GM19239 (cell line): ENCODE measurements at places on chromosomes 13 and 19.

GRCh38 chr13:113448885-113449692 is 4.2 kb downstream of the ADPRHL1 start:
- DNase-seq: no peak

GRCh38 chr13:113851480-113851803 is 12.4 kb downstream of the GAS6 start:
- DNase-seq: no peak

DNA sequence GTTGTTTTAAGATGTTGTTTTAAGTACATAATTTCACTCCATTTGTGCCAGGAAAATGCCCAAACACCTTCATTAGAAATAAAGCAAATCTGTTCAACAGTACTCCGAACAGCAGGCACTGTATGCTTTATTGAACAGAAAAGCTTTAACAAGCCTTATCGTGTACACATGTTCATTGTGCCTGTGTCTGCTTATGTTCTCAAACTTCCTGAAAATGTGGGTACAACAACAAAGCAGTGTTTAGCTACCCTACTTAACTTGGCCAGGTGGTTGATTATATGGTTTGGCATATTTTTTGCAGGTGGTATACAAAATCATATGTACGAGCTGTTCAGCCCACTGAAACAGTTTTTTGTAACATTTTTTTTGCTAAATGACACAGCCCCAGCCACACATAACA is 718.0 kb downstream of the DACH1 start:
- DNase-seq: no peak

DNA sequence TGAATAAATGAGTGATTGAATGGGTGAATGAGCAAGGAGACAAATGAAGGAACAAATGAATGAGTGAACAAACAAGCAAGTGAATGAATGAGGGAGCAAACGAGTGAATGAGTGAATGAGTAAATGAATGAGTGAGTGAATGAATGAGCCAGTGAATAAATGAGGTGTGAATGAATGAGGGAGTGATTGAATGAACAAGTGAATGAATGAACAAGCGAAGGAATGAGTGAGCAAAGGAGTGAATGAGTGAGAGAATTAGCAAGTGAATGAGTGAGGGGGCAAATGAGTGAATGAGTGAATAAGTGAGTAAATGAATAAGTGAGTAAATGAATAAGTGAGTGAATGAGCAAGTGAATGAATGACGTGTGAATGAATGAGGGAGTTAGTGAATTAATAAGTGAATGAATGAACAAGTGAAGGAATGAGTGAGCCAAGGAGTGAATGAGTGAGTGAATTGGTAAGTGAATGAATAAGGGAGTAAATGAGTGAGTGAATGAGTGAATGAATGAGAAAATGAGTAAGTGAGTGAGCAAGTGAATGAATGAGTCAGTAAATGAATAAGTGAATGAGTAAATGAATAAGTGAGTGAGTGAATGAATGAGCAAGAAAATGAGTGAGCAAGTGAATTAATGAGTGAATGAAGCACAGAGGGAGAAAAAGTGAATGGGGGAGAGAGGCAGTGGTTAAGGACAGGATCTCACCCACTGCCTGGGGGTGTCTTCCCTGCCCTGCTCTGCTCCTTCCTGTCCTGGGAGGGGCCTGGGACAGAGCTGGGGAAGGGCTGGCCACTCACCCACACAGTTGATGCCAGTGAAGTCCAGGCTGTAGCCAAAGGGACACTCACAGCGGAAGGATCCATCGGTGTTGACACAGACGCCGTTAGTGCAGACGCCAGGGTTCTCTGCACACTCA is 36.4 kb downstream of the CCL25 start:
- no peak for DNase-seq
